Stimulated activated CD4-positive, alpha-beta T cell treated with anti-CD3 and anti-CD28 coated beads, Interleukin-1b, Interleukin-23, amount 100 ng/mL, for 1 hour (primary cell): ENCODE measurements at places on chromosomes 16 and 17.

- DNase-seq: peak; percentile 23
Observed at GRCh38 chr17:35046740-35047283, 16.7 kb downstream of the RFFL start.

GRCh38 chr16:23500212-23500861, 10.0 kb downstream of the GGA2 start:
- DNase-seq: no peak

DNA sequence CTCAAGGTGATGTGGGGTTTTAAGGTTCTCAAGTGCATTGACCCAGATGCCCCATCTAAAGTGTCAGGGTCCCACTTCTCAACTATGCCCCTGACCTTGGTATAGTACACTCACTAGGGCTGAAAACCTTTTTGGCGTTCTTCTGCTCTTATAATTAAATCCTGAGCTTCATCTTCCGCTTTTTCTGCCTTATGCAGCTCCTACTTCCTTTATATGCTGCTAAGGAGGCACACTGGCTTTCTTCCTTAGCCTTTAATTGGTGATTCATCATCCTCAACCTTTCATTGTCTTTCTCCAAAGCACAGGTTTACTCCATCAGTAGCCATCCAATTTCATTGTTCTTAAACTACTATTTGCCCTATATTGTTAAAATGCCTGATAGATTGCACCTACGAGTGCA, 5.3 kb upstream of the NF1 start:
- DNase-seq: no peak

- DNase-seq: no peak
Observed at GRCh38 chr16:28090646-28091377, 27.3 kb upstream of the GSG1L start.

DNA sequence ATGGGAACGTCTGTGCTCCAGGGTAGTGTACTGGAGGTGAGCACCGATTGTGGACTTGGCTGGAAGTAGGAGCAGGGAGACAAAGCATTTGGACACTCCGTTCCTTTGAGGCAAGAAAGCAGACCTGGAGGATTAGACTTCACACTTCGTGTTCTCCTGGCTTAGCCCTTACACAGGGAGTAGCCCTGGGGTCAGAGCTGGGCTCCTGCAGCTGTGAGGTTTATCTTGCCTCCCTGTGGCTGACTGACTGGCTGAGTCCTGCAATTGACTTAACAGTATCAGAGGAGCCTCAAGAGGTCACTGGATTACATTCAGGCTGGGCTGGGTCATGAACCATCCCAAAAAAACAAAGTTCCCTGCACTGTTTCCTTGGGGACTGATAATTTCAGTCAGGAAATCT, 37.1 kb downstream of the MPRIP start:
- DNase-seq: no peak

GRCh38 chr17:80106751-80107150, 5.4 kb downstream of the GAA start:
- DNase-seq: no peak

GRCh38 chr17:66025551-66025950, 166.4 kb downstream of the CEP112 start:
- DNase-seq: no peak

GRCh38 chr16:23950291-23950894, 114.6 kb downstream of the PRKCB start:
- no peak for DNase-seq

DNA sequence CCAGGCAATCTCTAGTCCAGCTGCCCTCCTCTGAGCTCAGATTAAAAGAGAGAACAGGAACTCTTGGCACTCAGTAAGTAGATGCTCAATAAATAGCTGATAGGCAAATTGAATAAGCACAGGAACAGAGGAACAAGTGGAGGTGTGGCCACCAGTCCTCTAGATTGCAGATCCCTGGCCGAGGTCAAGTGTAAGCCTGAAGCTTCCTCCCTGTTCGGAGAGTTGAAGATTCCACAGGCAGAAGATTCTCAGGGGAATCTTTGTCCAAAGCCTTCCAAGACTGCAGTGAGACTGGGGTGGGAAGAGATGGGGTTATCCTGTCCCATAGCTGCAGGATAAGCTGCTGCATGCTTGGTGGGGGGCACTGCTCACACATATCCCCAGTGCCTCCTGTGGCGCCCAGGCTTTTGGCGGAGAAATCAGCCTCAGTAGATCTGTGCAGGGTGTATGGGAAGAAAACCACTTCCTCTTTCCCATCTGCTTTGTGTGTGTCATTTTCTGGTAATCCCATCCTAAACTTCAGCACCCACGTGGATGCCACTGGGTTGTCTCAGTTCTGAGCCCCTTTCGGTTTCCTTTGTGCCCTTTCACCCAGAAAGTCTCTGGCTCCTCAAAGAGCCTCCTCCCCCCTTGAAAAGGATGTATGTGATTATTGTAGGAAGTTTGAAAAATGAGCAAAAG, 12.1 kb downstream of the CD300A start:
- DNase-seq: no peak

DNA sequence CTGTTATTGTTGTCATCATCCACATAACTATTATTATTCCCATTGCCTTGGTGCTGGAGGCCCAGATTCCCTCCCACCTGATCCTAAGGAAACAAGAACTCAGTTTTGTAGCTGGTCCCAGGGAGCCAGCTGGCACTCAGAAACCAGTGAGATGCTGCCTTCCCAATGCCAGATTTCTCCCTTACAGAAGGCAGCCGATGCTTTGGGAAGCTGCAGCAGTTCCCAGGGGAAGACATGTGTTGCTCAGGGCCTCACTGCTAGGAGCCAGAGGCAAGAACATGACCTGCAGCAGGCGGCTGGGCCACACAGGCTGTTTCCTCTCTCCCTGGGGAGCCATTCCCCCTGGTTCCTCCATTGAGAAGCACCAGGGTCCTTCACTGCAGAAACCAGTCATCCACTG, 59.9 kb upstream of the GRIN2A start:
- no peak for DNase-seq

GRCh38 chr16:569445-570254, at the start of gene PIGQ:
Gene PIGQ (plus strand): TSS chr16:569968. CDS start chr16:574075, 4,107 bp downstream.
- peak; percentile 40 for DNase-seq

- DNase-seq: no peak
Observed at GRCh38 chr17:73249700-73250099, 12.0 kb downstream of the CPSF4L start.

GRCh38 chr17:76447931-76448652, 4.9 kb downstream of the UBE2O start:
- DNase-seq: no peak

GRCh38 chr17:7552621-7553051, 3.8 kb downstream of the TNFSF12 start:
- DNase-seq: no peak

- DNase-seq: no peak
Observed at GRCh38 chr17:77382356-77382911, 241.7 kb downstream of the SEC14L1 start.

- DNase-seq: no peak
Observed at GRCh38 chr16:81617021-81617346, 162.1 kb upstream of the PLCG2 start.

- no peak for DNase-seq
Observed at GRCh38 chr16:51072591-51072990, 78.5 kb downstream of the SALL1 start.

GRCh38 chr17:33492731-33493265, 199.7 kb upstream of the ASIC2 start:
- no peak for DNase-seq

DNA sequence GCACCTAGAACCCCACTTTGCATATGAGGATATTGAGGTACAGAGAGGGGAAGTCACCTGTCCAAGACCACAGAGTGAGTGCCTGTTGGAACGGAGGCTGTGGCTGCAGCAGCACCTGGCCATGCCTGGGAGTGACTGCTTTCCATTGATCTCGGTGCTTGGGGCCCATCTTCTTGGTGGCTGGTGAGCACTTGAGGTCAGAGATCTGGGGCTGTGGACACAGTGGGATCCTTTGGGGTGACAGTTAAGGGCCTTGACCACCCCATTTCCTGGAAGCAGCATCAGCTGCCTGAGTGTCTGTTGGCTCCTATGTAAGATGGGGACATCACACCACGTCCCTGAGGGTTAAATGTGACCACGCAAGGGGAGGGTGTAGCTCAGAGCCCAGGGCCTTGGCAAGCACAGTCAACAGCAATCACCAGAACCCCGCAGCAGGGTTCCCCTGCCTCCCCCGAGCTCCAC, 111.7 kb downstream of the IRF8 start:
- DNase-seq: no peak

GRCh38 chr17:67290244-67290643, 45.2 kb upstream of the HELZ start:
- no peak for DNase-seq

- DNase-seq: no peak
Observed at GRCh38 chr17:68981288-68981687, 26.1 kb upstream of the ABCA8 start.
